Nucleus accumbens (tissue), 56 donors: ENCODE measurements at places on chromosomes 3 and 15.

DNA sequence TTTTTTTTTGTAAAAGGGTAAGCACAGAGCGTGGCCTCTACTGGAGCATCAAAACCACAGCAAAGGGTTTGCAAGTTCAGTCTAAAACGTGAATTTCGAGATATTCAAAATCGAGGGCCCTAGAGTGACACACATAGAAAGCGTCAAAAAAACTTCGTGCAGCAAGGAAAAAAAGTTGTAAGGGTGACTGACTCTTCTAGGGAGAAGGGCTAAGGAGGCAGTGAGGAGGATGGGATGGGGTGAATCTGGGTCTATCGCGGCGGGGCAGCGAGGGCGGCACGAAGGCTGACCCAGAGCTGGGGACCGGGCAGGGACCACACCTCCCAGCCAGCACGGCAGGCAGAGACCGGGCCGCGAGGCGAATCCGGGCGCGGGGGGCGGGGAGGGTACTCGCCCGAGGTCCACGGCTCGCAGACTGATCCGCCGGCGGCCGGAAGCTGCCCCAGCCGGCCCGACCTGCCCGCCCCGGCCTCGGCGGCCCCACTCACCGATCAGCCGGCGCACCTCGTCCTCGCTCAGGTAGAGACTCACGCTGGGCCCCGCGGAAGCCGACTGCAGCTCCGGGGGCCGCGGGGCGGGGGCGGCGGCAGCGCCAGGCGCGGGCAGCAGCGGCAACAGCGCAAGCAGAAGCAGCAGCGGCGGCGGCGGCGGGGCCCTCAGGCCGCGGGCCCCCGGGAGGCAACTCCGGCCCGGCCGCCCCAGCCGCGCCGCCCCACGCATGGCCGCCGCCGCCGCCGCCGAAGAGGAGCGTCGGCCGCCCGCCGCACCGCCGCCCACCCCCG, 533 bp downstream of the RYK start:
- peak; percentile 27 for DNase-seq

- no peak for DNase-seq
These were observed 10.4 kb downstream of the ARMC8 start for GRCh38 chr3:138197524-138197923.

- no peak for DNase-seq
These were observed 453.8 kb downstream of the RAP2B start for GRCh38 chr3:153615863-153616262.

DNA sequence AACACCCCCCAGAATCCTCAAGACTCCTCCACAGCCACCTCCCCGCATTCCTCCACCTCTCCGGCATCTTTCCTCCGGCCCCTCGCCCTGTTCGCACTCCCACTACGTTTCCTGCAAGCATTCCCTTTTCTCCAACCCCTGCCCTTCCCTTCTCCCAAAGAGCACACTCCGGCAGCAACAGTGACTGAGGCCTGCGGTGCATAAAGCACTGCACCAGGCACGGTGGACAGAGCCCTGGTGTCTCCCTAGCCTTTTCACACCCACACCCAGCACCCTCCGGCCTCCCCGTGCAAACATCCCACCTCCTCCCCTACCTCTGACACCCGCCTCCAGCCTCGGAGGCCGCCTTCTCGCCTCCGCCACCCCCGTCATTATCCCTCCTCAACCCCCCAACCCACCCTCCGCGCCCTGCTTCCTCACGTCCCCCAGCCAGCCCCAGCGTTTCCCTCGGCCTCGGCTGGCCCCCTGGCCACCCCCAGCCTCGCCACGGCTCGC, 577 bp downstream of the ZNF148 start:
- peak; percentile 31 for DNase-seq

DNA sequence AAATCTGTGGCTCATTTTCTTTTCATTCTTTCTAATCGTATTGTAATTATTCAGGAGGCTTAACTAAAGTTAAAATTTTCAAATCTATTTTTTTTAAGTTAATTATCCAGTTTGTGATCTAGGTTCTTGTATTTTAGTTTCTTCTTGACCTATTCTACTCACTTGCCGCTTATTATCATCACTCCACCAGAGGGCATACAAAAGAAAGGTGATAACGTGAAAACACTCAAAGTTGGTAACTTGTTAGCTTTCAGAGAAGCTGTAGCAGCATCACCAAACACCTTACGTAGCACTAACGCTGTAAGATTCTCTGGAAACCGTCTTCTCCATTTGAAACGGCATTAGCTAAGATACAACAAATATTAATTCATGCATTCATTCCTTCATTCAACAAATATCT, 4.8 kb downstream of the GNB4 start:
- no peak for DNase-seq

DNA sequence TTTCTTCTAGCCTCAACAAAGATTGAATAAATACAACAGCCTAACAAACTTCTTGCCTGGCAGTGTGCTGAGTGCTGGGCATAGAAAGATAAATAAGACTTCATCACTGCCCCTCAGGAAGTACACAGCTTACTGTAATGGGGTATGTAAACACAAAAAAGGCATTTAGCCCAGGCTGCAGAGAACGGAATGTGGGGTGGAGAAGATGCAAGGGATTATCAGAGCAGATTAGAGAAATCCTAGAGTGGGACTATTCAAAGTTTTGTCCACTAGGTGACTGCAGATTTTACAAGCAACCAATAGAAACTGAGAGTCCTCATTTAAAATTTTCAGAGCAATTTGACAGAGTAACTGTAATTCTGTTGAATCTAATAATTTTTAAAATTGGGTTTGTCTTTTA, 35.4 kb upstream of the TSC22D2 start:
- DNase-seq: no peak

GRCh38 chr3:172564499-172564898, 41.3 kb upstream of the TNFSF10 start:
- DNase-seq: no peak

GRCh38 chr3:183884097-183884426, 618 bp downstream of the PARL start:
- no peak for DNase-seq

DNA sequence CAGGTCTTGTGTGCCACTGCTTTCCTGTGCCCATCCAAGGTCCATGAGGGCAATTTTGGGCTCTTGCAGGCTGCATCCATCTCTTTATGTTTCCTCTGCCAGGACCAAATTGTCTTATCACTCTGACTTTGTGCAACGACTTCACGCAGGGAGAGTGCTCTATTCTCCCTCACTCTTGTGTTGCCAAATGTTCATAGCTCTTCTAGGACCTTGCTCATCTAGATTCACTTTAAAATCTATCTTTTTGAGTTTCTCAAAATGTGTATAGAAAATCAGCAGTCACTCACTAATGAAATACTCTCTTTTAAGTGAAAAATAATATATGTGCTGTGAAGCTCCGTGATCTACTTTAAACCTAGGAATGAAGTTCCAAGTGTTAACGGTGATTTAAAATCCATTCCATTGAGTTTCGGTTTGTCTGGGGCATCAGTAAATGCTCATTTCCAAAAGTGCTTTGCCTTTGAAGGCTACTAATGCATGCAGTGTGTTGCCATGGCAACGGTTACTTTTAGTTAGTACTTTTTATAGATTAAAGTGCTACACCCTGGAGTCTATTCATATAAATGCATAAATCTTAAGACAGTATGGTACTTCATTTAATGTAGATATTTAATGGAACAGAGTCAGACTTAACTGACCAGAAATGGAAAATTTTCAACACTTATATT, 46.6 kb upstream of the GOLGA8J start:
- DNase-seq: no peak

- no peak for DNase-seq
These were observed 3.6 kb downstream of the FAM107A start for GRCh38 chr3:58573640-58574039.

GRCh38 chr3:14317057-14317553, 85.3 kb upstream of the SLC6A6 start:
- no peak for DNase-seq

DNA sequence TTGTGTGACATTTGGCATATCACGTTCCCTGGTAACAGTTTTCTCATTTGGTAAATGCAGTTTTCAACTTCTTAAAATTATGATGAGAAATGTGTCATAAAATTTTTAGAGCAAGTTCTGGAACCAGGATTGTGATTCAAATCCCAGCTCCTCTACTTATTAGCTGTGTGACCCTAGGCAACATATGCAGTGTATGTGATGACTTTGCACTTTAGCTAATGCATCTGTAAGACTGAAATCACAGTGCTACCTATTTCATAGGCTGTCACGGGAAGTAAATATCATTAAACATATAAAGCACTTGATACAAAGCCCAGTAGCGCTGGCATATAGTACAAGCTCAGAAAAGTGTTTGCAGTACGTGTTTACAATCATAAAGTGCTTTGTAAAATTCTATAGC, 419.4 kb downstream of the GRM7 start:
- DNase-seq: no peak

DNA sequence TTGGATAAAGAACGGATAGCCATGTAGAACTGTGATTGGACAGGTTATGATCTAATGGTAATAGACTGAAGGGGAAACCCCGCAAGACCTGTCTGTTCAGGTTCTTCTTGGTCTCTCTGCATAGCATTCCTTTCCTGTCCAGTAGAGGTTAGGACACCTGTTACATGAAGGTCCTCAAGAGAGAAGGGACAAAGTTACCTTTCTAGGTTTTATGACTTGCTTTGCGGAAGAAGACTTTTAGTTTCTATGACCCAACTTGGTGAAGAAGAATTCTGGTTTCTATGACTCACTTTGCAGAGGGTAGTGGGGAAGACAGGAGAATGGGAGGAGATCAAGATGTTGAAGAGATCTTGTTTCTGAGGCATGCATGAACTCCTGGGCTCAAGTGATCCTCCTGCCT, 97.9 kb upstream of the C3orf80 start:
- DNase-seq: no peak

DNA sequence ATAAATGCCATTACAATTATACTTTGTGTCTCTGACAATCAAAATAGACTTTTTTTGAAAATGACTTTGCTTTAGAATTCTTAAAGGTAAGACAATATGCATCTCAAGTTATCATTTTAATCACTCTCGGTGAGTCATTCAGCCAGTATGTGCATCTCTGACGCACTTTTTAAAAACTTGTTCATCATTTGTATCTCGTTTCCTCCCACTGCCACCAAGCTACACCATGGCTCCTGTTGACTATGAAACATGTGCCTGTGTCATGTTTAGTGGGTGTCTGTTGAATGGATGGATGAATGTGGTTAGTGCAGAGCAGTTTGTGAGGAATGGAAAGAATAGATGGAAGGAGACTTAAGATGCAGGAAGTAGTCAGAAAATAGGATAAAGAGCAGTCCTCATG, 68.6 kb downstream of the ARPP21 start:
- no peak for DNase-seq

DNA sequence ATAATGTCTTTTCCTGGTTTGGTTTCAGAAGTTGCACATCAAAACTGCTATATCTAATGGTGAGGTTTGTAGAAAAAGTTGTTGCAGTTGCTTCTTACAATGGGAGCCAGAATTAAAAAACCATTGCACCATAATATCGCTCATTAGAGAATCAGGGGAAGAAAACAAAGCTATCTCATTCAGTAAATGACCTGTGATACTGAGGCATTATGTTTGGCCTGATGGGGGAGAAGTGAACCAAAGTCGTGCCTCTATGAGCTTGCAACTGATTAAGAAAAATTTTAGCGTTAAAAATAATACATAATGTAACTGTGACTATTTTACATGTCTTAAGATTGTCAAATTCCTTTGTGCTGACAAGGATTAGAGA, 60.2 kb upstream of the ARHGEF26 start:
- no peak for DNase-seq

DNA sequence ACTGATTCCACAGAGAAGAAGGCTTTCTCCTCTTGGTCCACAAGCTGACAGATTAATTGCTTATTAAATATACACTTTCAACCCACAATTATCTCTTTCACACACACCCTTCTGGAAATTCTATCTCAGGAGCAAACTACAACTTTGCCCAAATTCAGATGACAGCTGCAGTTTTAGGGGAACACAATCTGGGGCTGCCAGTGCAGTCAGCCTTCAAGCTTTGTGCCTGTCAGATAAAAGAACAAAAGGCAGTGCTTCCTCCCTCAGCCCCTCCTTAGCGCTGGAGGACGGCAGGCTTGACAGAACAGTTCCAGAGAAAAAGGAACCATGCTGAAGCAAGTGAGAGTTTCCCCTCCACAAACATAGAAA, 99.6 kb downstream of the TMCC1 start:
- DNase-seq: peak; percentile 29

- DNase-seq: no peak
These were observed 30.4 kb downstream of the VGLL3 start for GRCh38 chr3:86960550-86960949.

DNA sequence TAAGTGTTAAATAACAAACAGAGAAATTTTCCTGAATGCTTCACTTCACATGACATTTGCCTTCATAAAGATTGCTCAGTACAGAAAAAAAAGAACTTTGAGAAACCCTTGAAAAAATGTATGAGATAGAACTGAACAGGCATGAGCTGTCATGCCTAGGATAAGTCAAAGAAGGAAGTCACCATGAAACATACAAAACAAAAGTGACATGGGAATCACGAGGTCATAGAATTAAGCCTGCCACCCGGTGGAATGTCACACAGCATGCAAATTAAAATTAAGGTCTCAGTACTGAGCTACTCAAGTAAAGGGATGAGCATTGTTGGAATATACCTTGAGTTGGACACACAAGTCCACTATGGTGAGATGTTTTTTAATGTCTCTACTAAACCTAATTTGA, 652.5 kb upstream of the NECTIN3 start:
- DNase-seq: no peak

DNA sequence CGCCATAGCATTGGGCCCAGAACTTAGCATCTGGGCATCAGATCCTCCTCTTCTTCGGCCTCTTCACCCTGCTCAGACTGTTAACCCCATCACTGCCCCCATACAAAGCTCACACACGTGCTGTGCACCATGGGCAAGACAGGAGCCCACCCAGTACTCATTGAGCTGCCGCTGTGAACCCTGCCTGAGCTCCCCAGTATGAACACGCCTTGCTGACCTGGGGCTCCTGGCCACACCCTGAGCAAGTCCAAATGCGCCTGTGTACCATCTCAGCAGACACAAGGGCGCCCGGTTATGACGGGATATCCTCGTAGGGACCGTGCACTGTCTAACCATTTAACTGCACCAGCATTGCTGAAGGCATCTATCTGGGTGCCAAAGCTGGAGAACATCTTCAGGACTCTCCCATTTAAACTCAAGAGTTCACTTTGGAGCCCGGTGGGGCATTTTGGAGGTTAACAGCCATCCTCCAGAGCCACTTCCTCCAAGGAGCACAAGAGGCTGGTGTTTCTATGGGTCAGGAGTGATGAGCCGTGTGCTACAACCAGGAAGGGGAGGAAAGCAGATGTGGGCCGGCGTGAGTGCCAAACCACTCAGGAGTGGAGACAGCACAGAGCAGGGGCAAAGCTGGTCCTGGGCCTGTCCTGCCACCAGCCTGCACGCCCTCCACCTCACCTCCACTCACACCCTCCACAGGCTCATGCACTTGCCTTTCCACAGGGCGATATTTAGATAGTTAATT, 12.1 kb downstream of the PRR23E start:
- no peak for DNase-seq

- DNase-seq: no peak
These were observed 33.9 kb downstream of the DENND4A start for GRCh38 chr15:65758242-65758641.

- no peak for DNase-seq
These were observed 32.6 kb upstream of the IREB2 start for GRCh38 chr15:78405336-78405924.

GRCh38 chr3:188261011-188261410, 107.1 kb downstream of the LPP start:
- DNase-seq: no peak

GRCh38 chr15:66701422-66702034, 508 bp upstream of the SMAD6 start:
- no peak for DNase-seq
